Lower leg skin (tissue), 4 donors: ENCODE measurements at places on chromosomes 5 and 9. TPM values are rescaled to one million over a fixed set of nuclear protein-coding genes. Genes with fewer than 3 reads are reported as not detected.

- no peak for DNase-seq
Observed at GRCh38 chr9:132733260-132733815, 63.1 kb downstream of the GTF3C4 start.

DNA sequence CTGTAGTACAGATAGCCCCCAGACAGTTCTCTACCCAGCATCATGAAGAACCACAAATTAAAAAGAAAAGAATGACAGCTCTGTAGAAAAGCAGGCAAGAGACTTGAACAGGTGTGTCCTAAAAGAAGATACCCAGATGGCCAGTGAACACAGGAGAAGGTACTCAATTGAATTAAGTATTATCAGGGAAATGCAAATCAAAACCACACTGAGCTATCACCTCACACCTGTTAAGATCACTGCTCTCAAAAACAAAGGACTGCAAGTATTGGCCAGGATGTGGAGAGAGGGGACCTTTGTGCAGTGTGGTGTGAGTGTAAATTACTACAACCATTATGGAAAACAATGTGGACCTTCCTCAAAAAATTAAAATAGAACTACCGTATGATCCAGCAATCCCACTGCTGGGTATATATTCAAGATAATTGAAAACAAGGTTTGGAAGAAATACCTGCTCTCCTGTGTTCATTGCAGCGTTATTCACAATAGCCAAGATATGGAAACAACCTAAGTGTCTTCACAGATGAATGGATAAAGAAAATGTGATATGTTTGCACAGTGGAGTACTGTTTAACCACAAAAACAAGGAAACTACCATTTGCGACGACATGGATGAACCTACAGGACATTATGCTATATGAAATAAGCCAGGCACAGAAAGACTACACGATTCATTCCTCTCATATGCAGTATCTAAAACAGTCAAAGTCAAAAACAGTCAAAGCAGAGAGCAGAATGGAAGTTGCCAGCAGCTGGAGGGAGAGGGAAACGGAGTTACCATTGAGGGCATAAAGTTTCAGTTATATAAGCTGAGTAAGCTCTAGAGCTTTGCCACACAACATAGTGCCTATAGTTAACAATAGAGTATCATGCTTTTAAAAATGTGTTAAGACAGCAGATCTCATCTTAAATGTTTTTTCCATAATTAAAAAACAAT is 102.6 kb downstream of the WNK2 start:
- DNase-seq, result no peak

- DNase-seq, result no peak
Observed at GRCh38 chr9:89215342-89215741, 36.7 kb upstream of the SHC3 start.

DNA sequence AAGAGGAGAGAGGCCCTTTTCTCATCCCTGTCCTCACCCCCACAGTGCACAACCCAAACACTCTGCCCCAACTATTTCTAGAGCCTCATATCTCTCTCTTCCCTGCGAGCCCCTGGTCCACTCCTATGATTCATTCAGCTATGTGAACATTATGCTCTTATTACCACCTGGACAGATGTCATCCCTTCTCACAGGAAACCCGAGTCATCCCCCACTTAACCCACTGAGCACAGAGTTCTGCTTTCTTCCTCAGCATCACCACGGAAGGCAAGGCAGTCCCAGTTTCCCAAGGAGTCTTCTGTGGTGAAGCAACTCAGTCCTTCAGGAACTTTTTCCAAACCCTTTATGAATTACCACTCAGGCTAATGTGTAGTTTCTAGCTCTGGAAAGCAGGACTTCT is 1.3 kb downstream of the DNAI1 start:
- DNase-seq, result no peak

DNA sequence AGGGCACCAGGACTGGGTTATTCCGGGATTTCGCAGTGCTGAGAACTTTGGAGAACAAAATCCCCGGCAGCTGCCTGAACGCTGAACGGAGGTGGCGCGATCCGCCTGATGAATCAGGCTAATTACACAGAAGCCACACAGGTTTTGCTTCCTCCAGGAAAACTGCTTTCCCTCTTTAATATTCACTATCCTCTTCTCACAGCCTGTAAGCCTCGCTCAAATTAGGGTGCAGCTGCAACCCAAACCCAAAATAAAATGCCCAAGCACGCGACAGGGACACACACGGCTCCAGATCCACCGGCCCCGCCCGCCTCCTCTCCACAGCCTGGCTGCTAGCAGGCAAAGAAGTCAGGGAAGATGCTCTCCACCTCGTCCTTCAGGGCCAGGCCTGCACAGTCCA is 6.0 kb downstream of the SOHLH1 start:
- DNase-seq, result no peak

LRRC19 gene
- not detected for total RNA-seq

DNA sequence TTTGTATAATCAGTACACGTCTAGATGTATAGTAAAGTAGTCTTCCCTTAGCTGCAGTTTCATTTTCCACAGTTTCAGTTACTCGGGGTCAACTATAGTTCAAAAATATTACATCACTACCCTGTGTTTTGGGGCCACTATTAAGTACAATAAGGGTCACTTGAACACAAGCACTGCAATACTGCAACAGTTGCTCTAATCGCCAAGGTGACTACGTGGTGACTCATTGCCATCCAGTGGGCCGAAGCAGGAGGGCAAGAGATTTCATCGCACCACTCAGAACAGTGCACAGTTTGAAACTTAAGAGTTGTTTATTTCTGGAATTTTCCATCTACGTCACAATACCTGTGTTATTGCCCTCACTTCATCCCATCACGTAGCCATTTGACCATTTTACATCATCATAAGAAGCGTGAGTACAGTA is at the start of gene ARL14EPL:
TSS of gene ARL14EPL (plus strand) at position 379 of the 424 bp plus-strand sequence. CDS start 18,994 bp downstream, outside the sequence.
- DNase-seq, result no peak

DNA sequence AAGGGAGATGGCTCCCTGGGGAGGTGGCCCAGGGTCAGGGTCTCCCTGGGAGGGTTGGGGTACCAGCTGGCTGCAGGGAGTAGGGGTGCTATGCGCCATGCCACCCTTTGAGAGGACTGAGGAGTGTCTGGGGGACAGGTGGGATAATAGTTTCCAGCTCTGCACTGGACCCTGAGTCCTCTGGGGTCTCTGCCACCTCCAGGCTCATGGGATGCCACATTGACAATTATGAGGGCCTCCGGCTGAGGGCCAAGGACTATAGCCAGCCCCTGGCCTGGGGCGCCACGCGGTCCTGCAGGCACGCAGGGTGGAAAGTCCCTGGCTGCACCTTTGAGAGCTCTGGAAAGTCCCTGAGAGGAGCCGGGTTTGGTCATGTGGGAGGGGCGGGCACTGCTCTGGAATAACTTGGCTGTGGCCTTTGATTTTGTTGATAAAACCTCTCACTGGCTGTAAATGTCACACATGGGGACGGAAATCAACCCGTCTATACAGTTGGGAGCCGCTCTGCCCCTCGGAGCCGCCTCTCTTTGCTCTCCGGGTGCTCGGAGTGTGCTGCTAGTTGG is 16.0 kb downstream of the TRAF2 start:
- DNase-seq, result peak; percentile 74

C9 gene
- not detected for total RNA-seq

GRCh38 chr5:180423598-180423997 is 70.5 kb upstream of the GFPT2 start:
- DNase-seq, result no peak

DNA sequence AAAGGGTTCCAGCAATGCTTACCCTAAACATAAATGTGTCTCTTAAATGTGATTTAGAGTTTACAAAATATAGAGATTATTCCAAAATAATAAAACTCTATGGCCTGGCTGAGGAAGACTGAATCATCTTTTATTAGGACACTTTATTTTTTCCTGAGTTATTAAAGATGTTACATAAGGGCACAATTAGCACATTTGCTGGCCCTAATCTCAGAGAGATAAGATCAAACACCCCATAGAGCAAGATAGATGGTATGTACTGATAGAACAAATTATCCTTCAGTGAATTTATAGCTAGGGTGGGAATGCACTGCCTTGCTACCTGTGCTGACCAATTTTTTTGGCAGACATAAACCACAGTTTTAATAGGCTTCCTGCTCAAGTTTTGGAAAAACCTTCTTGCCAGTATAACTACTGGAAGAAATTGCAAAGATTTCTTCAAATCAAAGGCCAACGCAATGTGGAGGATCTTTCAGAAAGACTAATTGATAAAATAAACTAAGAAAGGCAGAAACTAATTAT is 367.1 kb upstream of the MPDZ start:
- no peak for DNase-seq

ARHGEF28 gene
- 37.7 TPM for total RNA-seq

PCDHAC2 gene
- 0.29 TPM for total RNA-seq

GRCh38 chr9:138067613-138068367 is 190.2 kb downstream of the CACNA1B start:
- no peak for DNase-seq

DNA sequence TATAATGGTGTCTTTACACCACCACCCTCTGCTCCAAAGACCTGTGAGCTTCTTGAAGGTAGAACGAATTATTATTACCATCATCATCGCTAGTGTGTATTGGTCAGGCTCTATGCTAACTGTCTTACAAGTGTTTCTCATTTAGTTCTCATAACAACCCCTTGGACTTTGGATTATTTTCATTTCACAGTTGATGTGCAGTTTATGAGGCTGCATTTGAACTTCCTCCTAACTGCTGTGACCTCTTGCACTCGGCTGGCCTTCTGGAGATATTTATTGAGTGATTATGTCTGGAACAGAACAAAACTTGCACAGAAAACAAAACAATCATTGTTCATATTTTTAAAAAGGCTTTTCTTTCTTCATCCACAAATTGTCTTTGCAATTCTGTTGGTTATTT is 306.3 kb upstream of the SGCD start:
- no peak for DNase-seq

GRCh38 chr9:96241391-96241809 is 60.6 kb downstream of the HSD17B3 start:
- peak; percentile 68 for DNase-seq

RNF208 gene
- total RNA-seq, result 3.8 TPM

- DNase-seq, result no peak
Observed at GRCh38 chr9:7613931-7614330, 185.6 kb downstream of the DMAC1 start.

ENHO gene
- 2.6 TPM for total RNA-seq

DNA sequence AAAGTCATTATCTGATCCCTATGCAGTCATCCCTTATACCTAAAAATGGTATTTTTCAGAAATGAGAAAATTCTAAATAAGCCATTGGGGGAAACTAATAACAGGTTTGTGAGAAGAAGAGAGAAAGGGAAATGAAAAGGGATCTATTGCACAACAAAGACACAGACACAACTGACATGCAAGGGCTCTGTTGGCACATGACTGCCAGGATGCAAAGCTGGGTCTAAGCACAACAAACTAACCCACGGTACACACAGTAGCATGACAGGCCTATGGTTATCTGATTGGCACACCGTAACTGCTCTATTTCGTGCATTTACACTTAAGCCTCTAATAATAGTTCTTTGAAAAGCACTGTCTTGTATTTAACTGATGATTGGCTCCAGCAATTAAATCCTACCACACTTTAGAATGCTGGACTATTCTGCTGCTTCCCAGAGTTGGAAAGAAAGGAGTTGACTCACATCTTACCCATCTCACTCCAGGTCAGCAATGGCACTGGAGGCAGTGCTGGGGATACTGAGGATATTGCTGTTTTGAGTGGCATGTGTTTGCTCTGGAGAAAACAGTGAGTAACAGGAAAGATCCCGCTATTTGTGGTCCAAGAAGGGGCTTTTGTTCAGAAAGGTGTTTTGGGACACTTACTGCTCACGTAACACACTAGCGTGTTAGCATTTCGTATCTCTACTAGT is 328.3 kb downstream of the GLIS3 start:
- no peak for DNase-seq

DNA sequence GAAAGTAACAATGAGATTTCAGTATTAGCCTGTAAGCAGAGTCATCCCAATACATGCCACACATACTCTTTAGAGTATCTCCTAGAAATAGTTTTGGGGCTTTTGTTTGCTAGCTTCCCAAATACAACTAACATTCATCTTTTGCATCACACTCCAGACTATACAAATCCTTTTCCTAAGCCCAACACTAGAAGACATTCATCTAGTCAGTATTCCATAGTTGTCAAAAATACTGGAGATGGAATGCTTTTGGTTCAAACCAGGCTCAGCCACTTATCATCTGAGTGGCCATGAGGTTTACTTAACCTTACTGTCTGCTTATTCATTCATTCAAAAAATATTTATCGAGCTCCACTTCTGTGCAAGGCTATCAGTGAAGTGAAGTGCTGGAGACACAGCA is 205.1 kb upstream of the SGCD start:
- no peak for DNase-seq

GRCh38 chr5:176916337-176916736 is 17.2 kb upstream of the HK3 start:
- no peak for DNase-seq

- DNase-seq, result no peak
Observed at GRCh38 chr5:74875994-74876791, 10.0 kb upstream of the FAM169A start.

DNA sequence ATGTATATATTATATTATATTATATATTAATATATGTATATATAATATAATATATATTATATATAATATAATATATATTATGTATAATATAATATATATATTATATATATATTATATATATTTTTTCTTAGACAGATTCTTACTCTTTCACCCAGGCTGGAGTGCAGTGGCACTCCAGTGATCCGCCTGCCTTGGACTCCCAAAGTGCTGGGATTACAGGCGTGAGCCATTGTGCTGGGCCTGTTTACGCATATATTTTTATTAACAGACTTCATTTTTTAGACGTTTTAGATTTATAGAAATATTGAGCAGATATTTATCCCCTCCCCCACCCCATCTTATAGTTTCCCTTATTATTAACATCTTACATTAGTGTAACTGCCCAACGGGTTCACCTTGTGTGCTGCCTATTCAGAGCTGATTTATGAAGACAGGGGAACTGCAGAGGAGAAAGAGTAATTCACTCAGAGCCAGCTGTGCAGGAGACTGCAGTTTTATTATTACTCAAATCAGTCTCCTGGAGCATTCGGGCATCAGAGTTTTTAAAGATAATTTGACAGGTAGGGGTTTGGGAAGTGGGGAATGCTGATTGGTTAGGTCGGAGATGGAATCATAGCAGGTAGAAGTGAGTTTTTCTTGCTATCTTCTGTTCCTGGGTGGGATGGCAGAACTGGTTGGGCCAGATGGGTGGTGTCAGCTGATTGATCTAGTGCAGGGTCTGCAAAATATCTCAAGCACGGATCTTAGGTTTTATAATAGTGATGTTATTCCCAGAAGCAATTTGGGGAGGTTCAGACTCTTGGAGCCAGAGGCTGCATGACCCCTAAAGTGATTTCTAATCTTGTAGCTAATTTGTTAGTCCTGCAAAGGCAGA is 93.4 kb downstream of the UNC13B start:
- no peak for DNase-seq
